T follicular helper cell (primary cell): ENCODE measurements at places on chromosomes 16 and 17.
A peak's percentile ranks its signal among the peaks of the same experiment; 100 is the strongest.

DNA sequence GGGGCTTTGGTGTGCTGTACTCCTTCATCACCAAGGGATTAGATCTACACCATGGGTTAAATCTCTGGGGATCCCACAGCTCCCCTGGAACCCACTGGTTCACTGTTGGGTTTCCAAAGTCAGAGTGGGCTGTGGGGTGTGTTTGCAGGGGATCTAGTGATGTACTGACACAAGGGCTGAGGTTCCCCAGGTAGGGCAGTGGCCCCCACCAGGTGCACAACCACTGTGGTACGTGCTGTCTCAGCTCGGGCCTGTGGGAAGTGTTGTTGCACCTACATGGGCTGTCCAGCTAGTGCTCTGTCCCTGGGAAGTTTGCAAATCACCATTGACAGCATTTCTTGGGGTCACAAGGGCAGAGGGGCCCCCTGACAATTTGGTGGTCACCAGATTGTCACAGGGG lies 134.4 kb upstream of the CDH8 start:
- no peak for DNase-seq

DNA sequence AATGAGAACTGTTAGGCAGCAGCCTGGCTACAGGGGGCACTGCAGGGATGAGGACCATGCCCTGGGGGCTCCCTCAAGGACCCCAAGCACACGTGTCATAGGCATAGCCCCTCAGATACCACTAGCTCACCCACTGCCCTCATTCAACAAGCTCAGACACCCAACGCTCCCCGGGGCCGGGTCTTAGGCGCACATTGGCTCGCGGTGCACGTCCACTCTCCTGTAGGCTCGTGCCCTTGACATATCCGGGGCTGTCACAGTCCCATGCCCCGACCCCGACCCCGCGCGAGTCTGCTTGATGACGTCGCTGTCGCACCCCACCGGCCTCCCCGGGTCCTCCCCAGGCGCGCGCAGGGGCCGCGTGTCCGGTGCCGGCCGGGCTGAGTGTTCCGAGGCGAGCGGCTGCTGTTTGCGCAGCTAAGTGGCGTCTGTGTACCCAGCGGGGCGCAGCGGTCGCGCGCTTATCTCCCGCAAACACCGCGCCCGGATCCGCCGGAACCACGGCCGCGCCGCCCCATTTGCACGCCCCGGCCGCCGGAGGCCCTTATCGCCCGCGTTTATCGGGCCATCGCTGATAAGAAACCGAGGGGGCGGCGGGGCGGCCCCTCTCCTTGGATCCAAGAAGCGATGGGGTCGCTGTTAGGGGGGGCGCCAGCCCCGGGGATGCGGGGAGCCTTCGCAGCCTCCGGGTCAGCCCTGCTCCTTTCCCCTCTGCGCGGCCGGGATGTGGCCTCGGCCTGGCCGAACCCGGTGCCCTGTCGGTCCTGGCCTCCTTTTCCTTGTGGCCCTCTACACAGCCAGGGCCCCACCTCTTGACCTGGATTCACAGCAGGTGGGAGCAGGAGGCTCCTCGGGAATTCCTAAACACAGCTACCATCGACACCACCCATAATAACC lies 20.7 kb upstream of the NAGS start:
- DNase-seq, result no peak

DNA sequence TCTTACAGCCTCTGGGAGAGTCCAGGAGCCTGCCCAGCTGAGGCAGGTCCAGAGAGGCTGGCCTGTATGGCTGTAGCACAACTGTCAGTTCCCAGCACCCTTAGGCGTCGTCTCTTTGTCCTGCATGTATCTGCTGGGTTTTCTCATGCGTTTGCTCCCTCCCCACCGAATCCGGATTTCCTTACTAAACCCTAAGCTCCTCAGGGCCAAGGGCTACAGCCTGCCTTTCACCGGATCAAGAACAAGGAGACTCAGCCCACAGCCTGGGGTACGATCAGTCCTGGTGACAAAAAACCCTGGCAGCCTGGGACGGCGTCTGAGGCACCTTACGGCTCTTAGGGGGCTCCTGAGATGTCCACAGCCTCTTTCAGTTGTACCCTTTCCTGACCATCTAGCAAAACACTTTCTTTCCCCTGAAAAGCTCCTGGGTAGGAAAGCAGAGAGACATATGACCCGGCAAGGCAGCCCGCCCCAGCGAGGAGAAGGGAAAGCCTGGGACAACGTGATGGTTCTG lies 12.2 kb downstream of the HIC1 start:
- DNase-seq, result no peak

DNA sequence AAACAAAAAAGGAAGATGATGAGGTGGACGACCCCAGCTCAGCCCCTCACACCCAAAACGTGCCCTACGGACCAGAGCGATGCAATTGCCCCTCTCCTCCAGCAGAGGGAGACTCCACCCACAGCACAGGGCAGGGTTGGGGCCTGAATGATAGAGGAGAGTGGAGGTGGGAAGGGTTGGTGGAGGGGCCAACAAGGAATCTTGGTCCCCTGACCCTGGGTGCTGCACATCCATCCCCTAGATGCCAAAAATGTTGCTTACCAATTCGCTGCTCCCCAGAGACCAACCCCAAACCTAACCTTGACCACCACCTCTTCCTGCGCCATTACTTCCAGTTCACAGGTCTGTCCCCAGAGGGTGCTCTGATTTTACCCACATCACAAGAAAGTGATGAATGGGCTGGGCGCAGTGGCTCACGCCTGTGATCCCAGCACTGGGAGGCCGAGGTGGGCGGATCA lies 12.9 kb downstream of the P2RX5 start:
- DNase-seq, result peak; percentile 33

- no peak for DNase-seq
These were observed 5.6 kb upstream of the ULK2 start for GRCh38 chr17:19873346-19873745.

GRCh38 chr17:42185621-42185930 lies 324 bp upstream of the HCRT start:
- no peak for DNase-seq

DNA sequence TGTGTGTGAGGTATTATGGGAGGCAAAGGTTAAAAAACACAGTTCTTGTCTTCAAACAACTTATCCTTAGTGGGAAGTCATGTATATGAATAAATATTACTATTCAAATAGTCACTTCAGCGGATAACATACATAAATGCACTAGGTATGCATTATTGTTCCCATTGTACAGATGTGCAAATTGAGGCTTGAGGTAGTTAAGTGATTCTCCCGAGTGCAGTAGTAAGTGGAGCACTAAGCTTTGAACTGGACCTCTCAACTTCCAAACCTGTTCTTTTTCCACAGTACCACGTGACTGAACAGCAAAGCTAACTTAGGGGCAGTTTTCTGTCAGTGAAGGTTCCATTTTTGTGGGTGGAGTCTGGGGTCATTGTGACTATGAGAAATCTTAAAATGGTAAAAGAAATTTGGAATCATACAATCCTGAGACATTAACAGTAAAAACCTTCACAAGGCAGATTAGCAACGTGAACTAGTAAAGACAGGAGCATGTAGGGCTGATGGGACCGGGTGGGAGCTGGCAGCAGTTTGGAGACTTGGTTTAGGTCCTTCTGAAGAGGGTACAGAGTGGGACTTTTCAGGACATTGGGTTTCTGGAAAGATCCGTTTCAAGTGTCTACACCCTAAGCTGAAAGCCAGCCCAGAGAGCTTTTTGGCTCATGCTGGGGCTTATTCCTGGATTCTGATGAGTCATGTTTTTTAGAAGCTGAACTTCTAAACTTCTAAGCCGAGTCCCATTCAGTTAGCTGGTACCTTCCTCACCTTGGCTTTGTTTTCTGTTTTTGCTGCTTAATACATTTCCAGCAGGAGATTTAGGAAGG lies 204.9 kb downstream of the PRKCA start:
- no peak for DNase-seq

GRCh38 chr16:87924811-87925670 lies 11.3 kb downstream of the CA5A start:
- DNase-seq, result no peak

- no peak for DNase-seq
These were observed 3.5 kb upstream of the CA5A start for GRCh38 chr16:87939562-87940423.

- DNase-seq, result no peak
These were observed 24.8 kb upstream of the ALOX15 start for GRCh38 chr17:4666296-4666695.
